ENCODE measurements at places on chromosomes 4 and X.
A peak's percentile ranks its signal among the peaks of the same experiment; 100 is the strongest.

DNA sequence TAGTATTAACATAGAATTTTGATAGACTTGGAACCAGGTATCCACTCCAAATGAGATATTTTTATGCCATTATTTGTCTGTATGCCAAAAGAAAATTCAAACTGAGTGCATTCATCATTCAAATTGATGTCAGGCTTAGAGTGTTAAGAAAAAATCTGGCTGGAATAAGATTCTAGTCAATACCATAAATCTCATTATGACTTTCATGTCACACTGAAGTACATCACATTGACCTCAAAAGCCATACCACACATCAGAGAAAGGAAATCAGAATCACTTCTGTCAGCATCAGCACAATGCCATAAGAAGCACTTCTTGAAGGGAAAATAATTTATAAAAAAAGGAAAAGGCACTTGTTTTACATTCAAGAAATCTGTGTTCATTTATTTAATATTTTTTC lies 119.0 kb upstream of the BMP3 start:
- DNase-seq: no peak

- no peak for DNase-seq
Observed at GRCh38 chr4:2552806-2553205, 16.4 kb downstream of the FAM193A start.

- DNase-seq: no peak
Observed at GRCh38 chr4:23485801-23486200, 404.0 kb downstream of the PPARGC1A start.

- no peak for DNase-seq
Observed at GRCh38 chr4:53003959-53004358, 141.8 kb downstream of the RASL11B start.

- no peak for DNase-seq
Observed at GRCh38 chrX:31099536-31100090, 27.8 kb upstream of the FTHL17 start.

GRCh38 chrX:41350150-41350975 lies 16.4 kb downstream of the DDX3X start:
- DNase-seq: no peak

DNA sequence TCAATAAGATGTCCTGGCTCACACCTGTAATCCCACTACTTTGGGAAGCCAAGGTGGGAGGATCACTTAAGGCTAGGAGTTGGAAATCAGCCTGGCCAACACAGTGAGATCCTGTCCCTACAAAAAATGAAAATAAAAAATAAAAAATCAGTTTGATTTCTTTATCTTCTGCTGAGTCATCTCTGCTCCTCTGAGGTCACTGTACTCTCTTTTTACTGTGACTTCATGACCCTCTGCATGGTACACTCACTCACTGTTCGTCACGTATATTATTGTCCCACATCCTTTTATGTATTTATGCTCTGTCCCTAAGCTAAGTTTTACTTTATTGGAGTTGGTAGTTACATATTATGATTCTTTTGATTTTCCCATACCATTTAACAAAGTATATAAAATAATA lies 333.3 kb downstream of the PCDH7 start:
- DNase-seq: no peak

- DNase-seq: no peak
Observed at GRCh38 chr4:25144870-25145481, 15.3 kb downstream of the SEPSECS start.

DNA sequence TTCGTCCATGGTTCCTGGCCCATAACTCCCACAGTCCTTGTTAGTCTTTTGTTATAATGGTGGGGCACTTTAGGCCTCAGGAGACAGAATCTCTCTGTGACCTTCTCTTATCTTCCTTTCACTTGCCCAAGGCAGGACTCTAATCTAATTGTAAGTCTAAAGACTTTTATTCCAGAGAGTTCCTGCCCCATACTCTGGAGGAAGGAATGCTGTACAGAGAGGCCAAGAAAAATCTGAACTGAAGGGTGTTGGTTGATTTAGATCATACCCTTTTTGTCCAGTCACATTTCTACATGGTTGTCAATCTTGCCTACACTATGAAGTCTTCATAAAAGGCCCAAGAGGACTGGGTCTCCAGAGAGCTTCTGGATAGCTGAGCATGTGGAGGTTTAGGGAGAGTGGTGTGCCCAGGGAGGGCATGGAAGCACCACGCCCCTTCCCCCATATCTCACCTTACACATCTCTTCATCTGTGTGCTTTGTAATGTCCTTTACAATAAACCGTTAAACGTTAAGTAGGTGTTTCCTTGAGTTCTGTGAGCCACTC lies 84.5 kb downstream of the AFF1 start:
- no peak for DNase-seq

GRCh38 chrX:7055386-7056137 lies 92.0 kb upstream of the STS start:
- no peak for DNase-seq

- no peak for DNase-seq
Observed at GRCh38 chr4:113406723-113407016, 354.9 kb downstream of the CAMK2D start.

- no peak for DNase-seq
Observed at GRCh38 chr4:35300996-35301774, 943.1 kb downstream of the ARAP2 start.

DNA sequence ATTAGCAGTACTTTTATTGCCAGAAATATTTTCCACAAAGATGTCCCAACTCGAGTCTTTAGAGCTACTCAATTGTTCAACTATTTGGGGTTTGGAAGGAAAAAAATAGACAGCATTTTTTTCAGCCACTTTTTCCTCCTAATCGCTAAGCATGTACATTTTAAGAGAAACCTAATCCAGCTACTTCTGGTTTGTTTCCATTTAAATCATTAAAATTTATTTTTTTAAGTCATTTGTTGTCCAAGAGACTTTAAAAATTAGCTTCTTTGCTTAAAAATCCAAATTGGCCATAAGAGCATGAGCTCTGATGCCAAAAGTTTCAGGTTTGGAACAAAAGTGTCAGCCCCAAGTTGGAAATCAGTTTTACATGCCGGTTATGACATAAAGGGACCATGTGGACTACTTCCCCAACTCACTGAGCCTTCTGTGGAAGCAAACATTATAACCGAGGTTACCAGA lies 186.3 kb upstream of the INTU start:
- no peak for DNase-seq

- no peak for DNase-seq
Observed at GRCh38 chr4:5905714-5906113, 12.8 kb upstream of the CRMP1 start.

- DNase-seq: no peak
Observed at GRCh38 chr4:122863639-122864038, 37.0 kb downstream of the FGF2 start.

- peak; percentile 18 for DNase-seq
Observed at GRCh38 chr4:170374770-170375169, 285.0 kb upstream of the AADAT start.

DNA sequence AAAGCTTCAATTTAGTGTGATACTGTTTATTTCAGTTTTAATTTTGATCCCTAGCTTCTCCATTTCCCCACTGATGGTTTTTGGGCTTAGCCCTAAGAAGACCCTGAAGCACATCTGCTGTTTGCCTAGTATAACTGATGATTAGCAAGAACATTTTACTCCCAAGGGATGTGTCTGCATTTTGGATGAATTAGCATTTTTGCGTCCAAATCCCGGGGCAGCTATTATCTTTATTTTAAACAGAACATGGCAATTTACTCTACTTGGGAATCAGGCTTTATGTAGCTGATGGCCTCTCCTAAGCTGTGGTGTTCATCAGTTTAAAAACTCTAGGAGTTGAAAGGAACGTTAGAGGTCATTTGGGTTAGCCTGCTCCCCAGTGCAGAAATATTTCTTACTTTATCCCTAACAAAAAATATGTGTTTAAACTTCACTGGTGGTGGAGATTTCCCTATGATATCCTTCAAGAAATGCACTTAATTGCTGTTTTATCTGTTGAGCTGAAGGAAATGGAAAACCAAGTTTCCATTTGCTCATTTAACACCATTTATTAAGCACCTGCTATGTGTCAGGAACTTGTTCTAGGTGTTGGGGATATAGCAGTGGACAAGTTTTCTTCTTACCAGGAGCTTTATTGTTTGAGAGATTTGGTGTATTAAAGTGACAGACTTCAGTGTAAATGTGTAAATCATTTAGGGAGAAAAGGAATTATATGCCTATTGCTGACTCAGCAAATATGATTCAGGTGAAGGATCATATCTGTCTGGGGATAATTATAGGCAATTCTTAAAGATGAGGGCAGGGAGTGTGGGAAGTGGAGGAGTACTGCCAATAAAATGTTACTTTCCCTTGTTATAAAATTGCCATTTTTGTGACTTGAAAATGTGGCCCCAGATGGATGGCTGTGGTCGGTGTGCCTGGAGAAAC lies 3.4 kb downstream of the SEPTIN11 start:
- DNase-seq: no peak

DNA sequence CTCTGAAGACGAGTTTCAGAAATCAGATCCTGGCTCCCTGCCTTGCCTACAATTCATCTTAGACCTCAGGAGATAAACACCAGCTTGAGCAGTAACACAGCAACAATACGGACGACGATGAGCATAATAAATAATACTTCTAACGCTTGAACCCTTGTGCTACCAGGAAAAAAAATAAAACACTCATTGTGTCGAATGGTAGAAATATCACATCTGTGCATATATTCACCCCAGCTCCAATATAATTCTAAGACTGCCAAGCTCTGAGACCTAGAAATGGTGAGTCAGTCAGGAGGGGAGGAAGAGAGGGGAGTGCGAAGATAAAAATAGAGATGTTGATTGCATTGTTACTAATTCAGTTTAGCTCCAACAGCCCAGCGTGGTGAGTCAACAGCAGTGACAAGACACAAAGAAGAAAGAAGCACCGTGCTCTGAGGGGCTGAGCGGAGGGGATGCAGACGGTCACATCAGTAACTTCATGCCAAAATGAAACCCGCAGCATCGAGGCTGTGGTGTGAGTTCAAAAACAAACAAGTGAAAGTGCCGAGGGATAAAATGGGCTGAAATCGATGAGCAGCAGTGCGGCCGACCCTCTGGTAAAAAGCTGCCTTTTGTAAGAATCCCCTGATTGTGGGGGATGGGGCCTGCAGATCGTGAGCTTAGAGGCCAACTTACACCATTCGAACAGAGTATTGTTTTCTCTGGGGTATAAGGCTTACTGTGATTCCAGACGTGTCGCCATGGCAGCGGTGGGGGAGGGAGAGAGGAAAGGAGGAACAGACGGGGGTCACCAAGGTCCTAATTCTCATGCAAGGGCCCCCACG lies 150.4 kb downstream of the MGST2 start:
- DNase-seq: no peak

- no peak for DNase-seq
Observed at GRCh38 chrX:18598413-18598812, 73.5 kb downstream of the RS1 start.

GRCh38 chrX:21798677-21799219 lies 40.7 kb upstream of the MBTPS2 start:
- no peak for DNase-seq

- DNase-seq: no peak
Observed at GRCh38 chrX:153638041-153638371, 9.0 kb upstream of the DUSP9 start.

DNA sequence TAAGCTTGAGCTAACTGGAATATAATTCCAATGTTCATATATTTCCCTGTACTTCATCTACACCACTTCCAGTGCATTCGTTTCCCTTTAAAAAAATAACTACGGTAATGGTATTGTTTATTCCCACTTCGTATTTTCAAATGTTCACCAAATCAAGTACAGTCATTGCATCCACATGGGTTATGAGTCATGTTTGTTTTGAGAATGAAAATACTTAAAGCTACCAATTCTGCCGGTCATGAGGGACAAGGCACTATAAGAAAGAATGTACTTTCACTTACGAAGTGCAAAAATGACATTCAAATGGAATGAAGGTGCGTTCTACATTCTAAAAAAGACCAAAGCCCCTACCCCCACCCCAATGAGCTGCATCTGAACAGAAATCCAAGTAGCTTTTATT lies 174.4 kb upstream of the FGF13 start:
- no peak for DNase-seq

- no peak for DNase-seq
Observed at GRCh38 chrX:102042372-102043325, 82.8 kb upstream of the TCEAL2 start.

GRCh38 chr4:104735174-104735573 lies 240.5 kb upstream of the CXXC4 start:
- DNase-seq: no peak

Data from GM19239 (cell line).